ENCODE measurements at places on chromosomes 3 and 15.

- no peak for DNase-seq
These were observed 26.9 kb downstream of the STOML1 start for GRCh38 chr15:73965094-73965757.

DNA sequence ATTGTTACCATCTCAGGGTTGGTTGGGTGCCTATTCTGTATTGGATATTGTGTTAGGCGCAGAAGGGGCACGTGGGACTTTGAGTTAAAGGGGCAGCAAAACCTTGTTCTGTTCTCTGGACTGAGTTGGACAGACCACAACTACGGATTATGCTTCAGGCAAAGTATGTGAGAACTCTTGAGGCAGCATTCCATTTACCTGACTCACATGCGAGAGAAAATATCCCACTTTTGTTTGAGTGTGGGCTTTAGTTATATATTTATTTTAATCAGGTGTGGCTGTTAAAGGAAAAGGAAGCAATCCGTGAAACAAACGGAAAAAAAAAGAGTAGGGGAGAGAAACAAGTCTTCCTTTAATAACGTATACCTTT is 627 bp upstream of the PLS1 start:
- peak; percentile 55 for DNase-seq

DNA sequence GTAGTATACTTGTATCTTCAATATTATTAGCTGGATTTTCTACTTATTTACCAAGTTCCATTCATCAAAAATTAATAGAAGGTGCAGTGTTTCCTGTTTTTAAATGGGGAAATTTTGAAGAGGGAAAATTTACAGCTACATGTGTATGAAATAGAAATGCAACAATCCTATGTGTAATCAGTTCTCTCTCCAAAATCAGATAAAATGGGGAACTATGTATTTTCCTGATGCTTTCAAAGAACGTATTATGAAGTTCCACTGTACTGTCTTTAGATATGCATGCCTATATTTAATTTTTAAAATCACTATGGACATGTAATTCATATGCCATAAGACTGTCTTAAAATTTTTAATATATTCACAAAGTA is 43.4 kb downstream of the DCUN1D1 start:
- no peak for DNase-seq

GRCh38 chr15:51203797-51204196 is 109.1 kb upstream of the TNFAIP8L3 start:
- no peak for DNase-seq

DNA sequence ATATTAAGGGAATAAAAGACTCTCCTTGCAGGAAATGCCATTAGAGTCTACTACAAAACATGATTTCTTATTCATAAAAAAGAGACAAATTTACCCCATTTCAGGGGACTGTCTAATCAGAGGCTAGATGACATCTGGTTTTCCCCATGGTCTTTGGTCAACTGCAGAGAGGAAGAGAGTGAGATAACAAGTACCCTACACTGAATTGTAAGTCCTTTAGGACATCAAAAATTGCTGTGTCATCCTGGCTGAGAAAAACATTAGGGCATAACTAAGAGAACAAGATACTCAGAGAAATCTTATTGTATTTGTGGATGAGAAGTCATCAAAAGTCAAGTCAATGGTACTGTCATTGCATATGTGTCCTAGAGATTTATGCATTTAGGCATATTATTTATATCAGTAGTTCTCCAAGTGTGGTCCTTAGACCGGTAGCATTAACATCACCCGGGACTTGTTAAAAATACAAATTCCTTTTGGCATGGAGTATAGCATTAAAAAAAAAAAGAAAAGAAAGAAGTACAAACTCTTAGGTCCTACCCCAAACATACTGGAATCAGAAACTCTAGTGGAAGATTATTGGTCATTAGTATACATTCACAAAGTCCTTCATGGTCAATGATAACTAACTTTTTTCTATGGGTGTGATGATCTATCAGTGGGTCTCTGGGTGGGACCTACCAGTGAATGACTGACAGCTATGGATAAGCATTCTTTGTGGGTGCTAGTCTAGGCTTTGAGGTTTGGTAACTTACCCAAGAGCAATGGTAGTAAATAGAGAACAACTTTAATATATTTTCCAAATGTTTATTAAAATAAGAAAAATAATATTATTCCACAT is 29.0 kb upstream of the TBC1D5 start:
- no peak for DNase-seq

GRCh38 chr3:71876135-71877105 is 91.5 kb upstream of the PROK2 start:
- DNase-seq: no peak

- DNase-seq: peak; percentile 86
These were observed 127.4 kb upstream of the ABHD17C start for GRCh38 chr15:80567721-80568157.

DNA sequence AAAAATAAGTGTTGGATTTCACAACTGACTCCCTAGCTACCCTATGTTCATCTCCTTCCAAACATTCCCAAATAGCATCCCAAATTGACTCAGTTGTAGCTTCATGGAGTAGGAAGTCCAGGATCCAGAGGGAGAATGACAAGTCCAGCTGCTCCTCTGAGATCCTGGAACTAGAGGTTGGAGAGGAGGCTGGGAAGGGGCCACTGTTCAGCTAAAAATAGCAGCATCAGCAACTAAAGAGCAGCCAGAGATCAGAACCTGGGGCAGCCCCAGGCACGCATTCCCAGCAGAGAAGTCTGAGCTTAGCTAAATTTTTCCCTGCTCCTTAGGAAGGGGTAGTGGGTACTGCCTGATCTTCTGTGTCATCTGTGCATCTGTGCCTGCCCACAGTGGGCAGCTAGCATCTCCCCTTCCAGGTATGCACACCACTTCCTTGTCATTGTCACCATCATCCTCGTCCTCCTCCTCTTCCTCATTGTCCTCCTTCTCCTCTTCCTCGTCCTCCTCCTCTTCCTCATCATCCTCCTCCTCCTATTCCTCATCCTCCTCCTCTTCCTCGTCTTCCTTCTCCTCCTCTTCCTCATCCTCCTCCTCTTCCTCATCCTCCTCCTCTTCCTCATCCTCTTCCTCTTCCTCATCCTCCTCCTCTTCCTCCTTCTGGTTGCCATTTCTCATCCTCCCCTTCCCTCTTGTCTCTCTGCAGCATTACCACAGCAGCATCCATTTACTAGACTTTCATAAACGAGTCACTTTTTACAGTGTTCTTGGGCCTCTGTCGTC is 152.3 kb upstream of the ROPN1 start:
- DNase-seq: no peak

- peak; percentile 17 for DNase-seq
These were observed 200.9 kb downstream of the ATP8B4 start for GRCh38 chr15:49918121-49918520.

- peak; percentile 43 for DNase-seq
These were observed 458.3 kb downstream of the MFSD1 start for GRCh38 chr3:159260049-159260662.

DNA sequence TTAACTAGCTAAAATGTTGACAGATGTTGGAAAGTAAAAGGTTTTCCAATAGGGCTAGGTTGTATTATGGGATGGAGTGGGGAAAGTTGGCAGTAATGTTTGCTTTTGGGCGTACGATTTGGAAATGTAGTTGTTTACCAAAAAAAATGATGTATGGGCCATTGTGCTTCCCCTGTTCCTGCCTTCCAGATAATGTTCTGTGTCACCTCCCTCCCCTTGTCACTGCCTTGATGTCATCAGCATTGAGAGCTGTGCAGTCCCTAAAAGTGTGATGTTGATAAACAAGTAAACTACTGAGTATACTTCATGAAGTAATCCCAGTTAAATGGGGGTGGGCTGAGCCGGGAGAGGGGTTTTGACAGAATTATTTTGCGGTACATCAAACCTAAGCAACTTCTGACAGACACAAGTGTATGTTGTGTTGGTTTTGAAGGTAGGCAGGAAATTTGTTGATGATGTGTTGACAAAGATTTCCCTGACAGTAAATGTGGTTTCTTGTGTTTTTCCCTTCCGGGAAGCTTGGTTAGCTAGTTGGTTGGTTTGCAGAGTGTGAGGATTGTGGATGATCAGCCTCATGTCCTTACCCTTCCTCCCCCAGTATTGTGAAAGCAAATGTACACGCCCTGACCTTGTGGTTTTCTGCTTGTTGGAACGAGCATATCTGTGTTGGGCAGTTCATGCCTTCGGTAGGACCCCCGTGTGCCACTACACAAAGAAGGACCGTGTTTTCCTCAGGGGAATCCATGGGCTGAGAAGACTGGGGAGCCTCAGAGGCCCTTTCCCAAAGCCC is 87.3 kb downstream of the PGPEP1L start:
- no peak for DNase-seq

GRCh38 chr3:187368251-187369088 is at the start of gene RTP4:
RTP4 (plus strand) TSS chr3:187368385; CDS start chr3:187368442, 57 bp downstream.
- DNase-seq: peak; percentile 66

Data from dermis microvascular lymphatic vessel endothelial cell (primary cell).